ENCODE measurements at places on chromosomes 5 and 9. TPM values are rescaled to one million over a fixed set of nuclear protein-coding genes. Genes with fewer than 3 reads are reported as not detected.

DNA sequence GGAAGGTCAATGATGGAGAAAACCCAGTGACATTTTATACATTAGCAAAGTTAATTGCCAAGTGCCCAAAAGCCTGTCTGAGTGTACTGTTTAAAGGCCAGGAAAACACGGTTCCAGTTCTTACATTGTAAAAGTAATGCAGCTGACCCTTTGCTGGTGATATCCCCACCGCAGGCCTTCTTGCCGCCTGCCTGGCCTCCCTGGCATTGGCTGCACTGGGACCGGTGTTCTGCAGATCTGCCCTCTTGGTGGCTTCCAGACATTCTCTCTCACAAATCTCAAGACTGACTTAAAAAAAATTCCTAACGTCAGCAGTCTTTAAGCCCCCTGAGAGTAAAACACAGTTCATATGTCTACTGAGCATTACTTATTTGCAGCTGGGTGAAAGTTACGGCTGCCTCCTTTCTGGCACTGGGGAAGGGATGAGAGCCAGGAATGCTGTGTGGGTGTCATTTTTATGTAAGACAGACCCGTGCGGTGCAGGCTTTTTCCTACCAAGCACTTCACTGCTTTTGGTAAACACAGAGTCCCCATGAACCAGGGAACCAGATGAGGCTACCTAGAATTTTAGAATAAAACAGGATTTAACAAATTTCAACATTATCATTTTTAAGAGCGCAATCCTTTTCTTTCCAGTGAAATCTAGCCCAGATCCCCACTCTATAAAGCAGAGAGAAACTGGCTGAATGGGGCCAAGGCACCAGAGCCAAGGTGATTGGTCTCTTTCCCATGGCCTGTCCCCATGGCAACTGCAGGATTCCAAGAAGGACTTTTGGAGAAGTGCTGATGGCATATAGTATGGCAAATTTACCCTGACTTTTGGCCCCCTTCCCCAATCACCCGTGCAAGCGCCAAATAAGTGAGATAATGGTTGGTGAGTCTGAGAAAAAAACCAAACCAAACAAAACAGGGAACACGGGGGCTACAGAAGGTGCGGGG lies 80.8 kb downstream of the LMNB1 start:
- DNase-seq = peak; percentile 56

DNA sequence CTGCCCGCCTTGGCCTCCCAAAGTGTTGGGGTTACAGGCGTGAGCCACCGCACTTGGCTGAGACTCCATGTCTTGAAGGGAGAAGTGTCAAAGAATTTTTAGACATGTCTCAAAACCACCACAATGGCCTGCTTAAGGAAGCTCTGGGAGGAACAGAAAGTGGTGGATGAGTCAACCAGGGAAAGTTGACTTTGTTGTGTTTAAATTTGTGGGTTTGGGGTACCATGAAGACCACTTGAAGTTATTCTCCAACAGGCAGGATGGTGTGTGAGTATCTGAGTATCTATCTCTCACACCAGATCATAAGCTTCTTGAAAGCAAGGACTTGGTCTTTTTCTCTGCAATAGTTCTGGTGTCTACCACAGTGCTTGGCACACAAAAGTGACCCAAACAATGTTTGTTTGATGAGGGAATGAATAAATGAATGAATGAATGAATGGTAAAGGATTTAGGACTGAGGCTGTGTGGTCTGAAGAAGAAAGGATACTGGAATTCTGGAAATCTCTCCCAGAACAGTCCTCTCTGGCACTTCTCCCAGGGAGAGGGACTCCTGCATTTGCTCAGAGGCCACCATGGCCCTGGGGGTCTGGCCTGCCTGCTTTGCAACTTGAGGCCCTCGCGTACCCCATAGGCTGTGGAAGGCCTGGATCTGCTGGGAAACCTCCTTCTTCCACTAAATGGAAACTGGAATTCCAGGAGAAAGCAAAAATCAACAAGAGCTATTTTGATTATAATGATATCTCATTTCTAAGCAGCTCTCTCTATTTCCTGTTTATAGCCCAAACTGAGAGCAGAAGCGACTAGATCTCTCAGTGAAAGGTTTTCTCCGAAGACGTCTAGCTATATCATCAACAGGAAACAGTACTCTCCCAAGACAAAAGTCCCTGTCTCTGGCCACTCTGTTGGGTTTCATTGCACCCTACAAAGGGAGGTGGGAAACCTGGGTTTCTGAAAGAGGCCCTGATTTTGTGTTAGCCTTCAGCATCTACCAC lies 187.9 kb downstream of the PALM2AKAP2 start:
- DNase-seq = no peak

DNA sequence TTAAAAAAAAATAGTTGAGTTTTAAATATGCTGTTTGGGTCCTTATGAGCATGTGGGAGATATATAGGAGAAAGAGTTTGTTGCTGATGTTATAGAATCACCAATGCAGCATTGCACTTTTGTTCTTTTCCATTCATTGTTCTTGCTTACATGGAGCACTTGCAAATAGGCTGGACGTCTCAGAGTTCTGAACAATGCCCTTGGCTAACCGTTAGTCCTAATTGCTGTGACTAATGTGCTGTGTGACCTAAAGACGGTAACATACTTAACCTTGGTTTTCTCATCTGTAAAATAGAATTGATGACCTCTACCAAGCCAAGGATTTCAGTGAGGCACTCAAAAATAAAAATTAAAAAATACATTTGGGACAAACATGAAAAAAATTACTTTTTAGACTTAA lies 29.8 kb downstream of the PIK3R1 start:
- no peak for DNase-seq

DNA sequence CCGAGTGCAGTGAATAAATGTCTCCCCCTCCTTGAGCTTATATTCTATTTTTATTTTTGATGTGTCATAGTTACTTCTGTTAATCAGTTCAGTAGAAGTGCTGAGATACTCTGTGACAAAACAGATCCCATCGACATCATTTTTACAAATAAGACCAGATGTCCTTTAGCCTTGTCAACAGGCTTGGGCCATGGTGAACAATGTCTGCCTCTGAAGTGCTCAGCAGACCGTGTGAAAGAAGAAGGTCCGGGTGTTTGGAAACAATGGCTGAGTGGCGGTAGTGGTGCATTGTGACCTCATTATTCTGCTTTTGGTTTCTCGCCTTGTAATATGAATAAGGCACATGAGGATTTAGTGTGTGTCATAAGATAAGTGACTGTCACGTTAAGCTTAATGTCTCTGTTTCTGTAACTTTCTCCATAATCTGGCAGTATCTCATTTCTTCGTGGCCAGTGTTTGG lies 71.2 kb downstream of the SYK start:
- no peak for DNase-seq

- DNase-seq = no peak
Observed at GRCh38 chr5:23482642-23483041, 24.8 kb upstream of the PRDM9 start.

DNA sequence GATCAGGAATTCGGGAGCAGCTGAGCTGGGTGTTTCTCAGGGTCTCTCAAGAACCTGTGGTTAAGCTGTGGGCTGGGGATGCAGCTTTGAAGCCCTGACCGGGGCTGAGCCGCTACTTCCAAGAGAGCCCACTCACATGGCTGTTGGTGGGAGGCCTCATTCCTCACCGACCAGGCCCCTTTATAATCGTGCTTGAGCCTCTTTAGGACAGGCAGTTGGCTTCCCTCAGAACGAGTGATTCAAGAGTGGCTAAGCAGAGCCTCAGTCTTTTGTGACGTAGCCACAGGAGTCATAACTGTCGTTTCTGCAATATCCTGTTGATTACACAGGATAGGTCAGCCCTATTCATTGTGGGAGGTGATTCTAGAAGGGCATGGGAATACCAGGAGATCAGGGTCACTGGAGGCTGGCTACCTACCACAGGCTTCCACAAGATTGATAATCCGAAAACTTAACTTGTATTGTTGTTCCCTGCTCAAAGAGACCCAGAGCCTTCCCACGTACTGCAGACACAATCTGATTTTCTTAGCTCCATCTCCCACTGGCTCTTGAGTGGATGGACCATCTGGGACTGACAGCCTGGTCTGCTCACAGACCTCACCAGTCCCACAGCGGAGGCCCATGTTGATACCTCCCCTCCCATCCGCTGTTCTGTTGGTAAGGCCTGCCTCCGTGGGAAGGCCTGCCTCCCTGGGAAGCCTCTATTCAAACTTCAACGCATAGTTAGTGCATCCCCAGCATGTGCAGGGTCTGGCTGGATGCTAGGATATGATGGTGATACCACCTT lies 3.0 kb upstream of the ERGIC1 start:
- DNase-seq = no peak

DNA sequence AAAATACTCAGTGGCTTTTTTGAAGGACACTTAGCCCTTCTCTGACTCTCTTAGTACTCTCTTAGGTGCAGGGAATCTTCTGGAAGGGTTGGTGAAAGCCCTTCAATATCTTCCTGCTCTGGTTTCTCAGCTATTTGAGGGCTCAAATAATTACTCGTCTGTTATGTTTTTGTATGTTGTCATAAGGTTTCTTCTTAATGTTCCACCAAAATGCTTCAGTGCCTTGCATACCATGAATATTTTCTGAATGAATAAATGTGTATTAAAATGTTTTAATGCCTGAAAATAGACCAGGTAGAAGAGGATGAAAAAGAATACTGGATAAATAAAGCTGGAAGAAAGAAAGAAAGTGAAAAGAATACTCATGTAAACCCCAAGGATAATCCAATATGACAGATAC lies 124.3 kb downstream of the STK32A start:
- DNase-seq = no peak

DNA sequence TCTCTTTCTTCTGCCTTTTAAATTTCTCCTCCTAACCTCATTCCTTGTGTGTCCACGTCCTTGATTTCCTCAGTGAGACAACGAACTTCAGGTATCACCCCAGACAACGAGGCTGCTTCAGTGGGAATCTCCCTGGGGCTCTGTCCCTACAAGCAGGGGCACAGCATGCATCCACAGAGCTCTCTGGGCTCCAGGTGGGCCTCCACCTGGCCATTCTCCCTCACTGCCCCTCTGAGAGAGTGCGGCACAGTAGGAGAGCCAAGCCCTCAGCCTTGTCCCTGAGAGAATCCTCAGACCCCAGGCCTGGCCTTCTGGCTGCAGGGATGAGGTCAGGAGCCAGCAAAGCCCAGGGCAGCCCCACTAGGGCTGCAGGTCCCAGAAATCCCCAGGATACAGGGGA lies 105.3 kb downstream of the LHFPL2 start:
- DNase-seq = peak; percentile 35

GRCh38 chr5:89452081-89452480 lies 569.1 kb upstream of the MEF2C start:
- no peak for DNase-seq

- no peak for DNase-seq
Observed at GRCh38 chr9:98383758-98384157, 128.3 kb upstream of the TBC1D2 start.

DNA sequence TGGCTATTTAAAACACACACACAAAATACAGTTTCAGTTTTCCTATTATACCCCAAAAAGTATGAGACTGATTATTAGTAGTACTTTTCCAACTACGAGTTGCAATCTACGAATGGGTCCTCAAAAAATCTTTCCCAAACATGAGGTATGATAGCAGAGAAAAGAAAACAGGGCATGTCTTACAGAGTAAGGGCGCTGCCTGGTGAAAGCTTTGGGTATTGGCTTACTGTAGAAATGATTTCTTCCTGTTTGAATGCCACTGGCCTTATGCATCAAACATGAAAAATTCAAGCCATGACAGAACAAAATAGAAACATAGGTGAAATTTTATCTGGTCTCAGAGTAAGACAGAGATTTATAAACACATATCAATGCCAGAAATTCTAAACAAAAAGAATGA lies 448.0 kb downstream of the SPOCK1 start:
- no peak for DNase-seq

- no peak for DNase-seq
Observed at GRCh38 chr5:93476251-93476742, 104.7 kb downstream of the NR2F1-AS1 start.

DNA sequence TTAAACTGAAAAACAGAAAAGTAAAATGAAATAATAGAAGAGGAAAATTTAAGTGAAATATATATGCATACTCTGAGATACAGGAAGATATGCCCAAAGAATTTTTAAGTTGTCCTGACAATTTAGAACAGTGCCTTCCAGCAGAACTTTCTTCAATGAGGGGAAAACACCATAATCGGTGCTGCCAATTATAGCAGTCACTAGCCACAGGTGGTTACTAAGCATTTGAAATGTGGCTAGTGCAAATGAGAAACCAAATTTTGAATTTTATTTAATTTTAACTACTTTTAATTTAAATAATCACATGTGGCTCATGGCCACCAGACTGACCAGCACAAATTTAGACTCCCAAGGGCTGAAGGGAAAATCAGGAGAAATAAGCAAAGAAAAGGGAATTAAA lies 410.6 kb downstream of the RAB3C start:
- no peak for DNase-seq

GRCh38 chr5:12690361-12690760 lies 786.1 kb upstream of the CTNND2 start:
- DNase-seq = no peak

DNA sequence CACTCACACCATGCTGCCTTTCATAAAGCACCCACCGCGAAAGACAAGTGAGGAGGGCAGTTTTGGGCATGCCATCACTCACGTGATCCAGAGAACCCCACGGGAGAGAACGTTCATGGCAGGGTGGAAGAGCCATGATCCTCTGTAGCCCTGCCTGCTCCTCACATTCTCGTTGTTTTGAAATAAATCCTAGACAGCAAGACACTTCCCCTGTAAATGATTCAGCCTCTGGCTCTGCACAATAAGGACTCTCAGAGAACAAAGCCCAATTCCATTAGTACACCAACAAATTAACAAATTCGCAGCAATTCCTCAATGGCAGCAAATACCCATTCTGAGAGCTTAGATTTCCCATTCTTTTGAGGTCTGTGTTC lies 71.5 kb downstream of the WNK2 start:
- no peak for DNase-seq

DNA sequence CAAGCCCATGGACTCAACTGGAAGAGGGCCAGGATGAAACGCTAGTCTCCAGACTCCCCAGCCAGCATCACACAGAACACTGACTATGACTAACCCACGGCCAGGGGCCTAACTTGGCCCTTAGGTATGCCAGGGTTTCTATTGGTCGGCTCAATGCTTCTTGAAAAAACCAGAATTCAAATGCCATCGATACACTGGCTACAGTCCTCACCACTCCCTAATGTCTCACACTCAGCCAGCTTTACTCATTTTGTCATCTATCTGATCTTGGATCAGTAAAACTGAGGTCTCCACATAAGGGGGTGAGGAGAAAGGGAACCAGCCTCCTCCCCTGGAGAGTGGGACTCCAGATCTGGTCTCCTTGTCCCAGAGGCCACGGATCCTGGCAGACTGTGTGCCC lies 59.5 kb upstream of the FUBP3 start:
- no peak for DNase-seq

- no peak for DNase-seq
Observed at GRCh38 chr5:14038341-14038959, 94.0 kb upstream of the DNAH5 start.

- no peak for DNase-seq
Observed at GRCh38 chr5:143636931-143637528, 174.9 kb upstream of the HMHB1 start.

The CBY3 gene
- 1.6 TPM for total RNA-seq

The OR2S2 gene
- not detected for total RNA-seq

The RGMB gene
- 19.3 TPM for total RNA-seq

The FCN2 gene
- not detected for total RNA-seq

The TAS2R1 gene
- total RNA-seq = not detected

The CYSRT1 gene
- total RNA-seq = 1.9 TPM

The DPYSL3 gene
- total RNA-seq = 510 TPM

The CORO2A gene
- 15.8 TPM for total RNA-seq

The IL9 gene
- total RNA-seq = not detected

The PPP3R2 gene
- not detected for total RNA-seq

The SLC6A19 gene
- total RNA-seq = not detected

The NR4A3 gene
- total RNA-seq = 0.24 TPM

The NAIP gene
- 2.2 TPM for total RNA-seq

The NKD2 gene
- 7.7 TPM for total RNA-seq

All from H9 (cell line).